ENCODE measurements at places on chromosomes 11 and 22.

- DNase-seq = peak; percentile 82
Measured at GRCh38 chr11:60872961-60873524, 5.7 kb downstream of the ZP1 start.

- peak; percentile 10 for DNase-seq
Measured at GRCh38 chr11:110797453-110797852, 85.2 kb upstream of the ARHGAP20 start.

DNA sequence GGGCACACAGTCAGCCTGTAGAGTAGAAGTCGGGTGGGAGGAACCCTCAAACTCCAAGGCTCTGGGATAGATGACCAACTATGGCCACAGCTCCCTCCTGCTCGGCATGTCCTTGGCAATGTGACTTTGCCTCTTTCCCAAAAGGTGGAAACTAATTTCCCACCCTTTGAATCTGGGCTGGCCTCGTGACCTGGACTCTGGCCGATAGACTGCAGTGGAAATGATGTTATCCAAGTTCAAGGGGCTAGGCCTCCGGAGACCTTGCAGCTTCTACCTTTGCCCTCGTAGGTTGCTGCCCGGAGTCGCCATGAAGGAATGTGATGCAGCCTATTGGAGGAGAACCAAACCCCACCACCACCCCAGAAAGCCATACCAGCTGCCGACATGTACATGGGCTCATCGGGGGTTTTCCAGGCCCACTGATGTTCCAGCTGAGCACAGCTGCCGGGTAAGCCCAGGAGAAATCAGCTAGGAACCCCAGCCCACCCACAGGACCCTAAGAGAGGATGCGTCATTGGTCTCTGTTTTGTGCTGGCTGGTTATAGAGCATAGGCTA lies 30.4 kb downstream of the KCNJ4 start:
- DNase-seq = no peak

DNA sequence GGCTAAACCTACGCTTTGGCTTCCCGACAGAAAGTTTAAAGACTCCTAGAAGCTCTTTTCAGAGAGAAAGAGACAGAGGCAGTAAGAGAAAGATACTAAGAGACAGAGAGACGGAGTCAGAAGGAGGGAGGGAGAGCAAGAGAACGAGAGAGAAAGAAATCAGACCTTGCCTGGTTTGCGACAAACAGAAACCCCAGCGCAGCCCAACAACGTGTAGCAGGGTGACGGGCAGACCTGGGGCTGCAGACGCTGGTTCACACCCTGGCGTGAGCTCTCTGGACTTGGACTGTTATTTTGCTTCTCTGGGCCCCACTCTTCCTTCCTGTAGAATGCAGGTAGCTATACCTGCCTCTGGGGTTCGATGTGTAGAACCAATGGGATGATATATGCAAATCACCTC lies 244.4 kb upstream of the SYN3 start:
- DNase-seq = no peak

DNA sequence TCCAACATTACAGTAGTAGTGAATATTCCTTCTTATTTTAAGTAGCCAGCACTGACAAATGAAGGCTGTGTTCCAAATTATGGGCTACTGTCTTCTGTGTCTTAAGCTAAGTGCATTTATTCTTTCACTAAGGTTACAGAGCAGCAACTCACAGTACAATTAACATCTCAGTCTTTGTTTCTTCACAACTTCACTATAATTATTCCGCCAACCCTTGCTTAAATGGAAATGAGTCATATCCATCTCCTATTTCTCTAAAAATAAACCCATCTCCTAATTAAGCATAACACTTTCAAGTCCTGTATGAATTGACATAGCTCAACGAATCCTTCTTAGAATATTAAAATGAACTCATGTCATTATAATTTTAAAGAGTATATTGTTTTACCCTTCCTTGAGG lies 6.7 kb downstream of the ETS1 start:
- no peak for DNase-seq

DNA sequence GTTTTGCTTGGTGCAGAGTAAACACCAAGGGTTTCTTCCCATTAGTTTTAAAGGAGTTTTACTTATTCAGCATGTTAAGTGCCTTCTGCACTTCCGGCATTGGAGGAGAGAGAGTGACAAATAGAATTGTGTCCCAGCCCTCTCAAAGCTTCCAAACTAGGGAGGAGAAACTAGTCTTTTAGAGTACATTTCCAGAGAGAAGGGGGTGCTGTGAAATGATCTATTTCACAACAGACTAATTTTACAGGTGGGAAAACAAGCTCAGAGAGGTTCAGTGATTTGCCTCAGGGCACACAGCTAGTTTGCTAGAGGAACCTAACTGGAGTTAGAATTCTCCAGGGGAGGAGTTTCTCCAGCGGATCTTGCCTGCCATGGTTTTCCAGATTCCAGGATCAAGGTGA lies 12.6 kb downstream of the MPST start:
- DNase-seq = no peak

GRCh38 chr11:19374151-19374569 lies 133.4 kb upstream of the E2F8 start:
- DNase-seq = peak; percentile 84

DNA sequence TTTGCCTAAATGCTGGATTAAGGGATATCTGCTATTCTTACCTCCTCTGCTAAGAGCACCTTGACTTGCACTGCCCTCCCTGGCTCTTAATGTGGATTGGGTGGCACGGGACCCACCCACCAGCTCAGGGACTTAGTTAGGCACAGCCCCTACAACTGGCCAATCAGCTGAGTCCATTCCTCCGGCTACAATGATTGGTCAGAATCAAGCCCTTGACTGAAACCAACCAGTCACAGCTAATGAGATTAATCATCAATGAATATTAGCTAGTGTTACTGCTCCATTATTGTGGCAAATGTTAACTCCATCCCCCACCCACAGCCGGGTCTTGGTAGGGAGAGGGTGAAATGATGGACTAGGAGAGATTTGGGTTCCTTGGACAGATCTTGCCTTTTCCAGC lies 328.0 kb downstream of the MN1 start:
- DNase-seq = peak; percentile 96

- DNase-seq = no peak
Measured at GRCh38 chr22:43881091-43882061, 10.4 kb downstream of the PNPLA5 start.

DNA sequence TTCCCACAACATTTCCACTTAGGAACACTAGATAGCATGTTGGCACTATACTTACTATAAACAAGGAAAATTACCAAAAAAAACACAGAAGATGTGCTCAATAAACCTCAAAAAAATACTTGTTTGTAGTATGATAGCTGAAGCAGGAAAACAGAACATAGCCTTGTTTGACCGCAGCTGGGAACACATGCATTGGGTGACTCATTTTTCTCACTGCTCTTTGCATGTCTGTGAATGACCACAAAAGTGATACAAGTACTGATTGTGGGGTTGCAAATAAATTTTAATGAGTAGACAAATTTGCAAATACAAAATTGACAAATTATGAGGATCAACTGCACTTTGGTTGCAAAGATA lies 22.8 kb upstream of the GUCY1A2 start:
- DNase-seq = no peak

DNA sequence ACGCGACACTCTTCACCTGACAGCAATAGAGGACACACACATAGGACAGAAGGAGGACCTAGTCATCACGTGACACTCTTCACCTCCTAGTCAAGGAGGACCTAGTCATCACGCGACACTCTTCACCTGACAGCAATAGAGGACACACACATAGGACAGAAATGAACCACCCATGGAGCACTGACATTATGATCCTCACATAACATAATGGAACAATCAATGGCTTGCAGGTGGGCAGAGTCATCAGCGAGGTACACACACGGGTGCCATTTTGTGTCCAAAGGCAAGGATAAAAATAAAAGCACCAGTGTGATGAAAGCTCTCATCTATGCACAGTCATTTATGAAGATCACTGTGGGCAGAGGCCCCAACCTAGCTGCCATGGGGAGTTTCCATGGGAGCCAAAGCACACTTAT lies 354.7 kb downstream of the LARGE1 start:
- no peak for DNase-seq
